ENCODE measurements at places on chromosomes 1 and 21. TPM values are rescaled to one million over a fixed set of nuclear protein-coding genes. Genes with fewer than 3 reads are reported as not detected.

The CHI3L2 gene
- total RNA-seq, result 9.1 TPM

The TEDDM1 gene
- not detected for total RNA-seq

The AVPR1B gene
- not detected for total RNA-seq

The GNAT2 gene
- total RNA-seq, result not detected

The NT5C1A gene
- total RNA-seq, result 0.31 TPM

The USP33 gene
- 59.1 TPM for total RNA-seq

The WDR64 gene
- total RNA-seq, result 0.37 TPM

The GBP6 gene
- 0.17 TPM for total RNA-seq

The FBXO44 gene
- total RNA-seq, result 36.2 TPM

The ERICH3 gene
- not detected for total RNA-seq

The OLIG2 gene
- total RNA-seq, result not detected

The PTTG1IP gene
- 123 TPM for total RNA-seq

The LSM10 gene
- total RNA-seq, result 26.4 TPM

The LAPTM5 gene
- total RNA-seq, result 601 TPM

The DEDD gene
- 32.9 TPM for total RNA-seq

The RHCE gene
- not detected for total RNA-seq

The ANKRD35 gene
- not detected for total RNA-seq

The KPRP gene
- not detected for total RNA-seq

The TCP10L gene
- total RNA-seq, result not detected
